NCI-H748 treated with DMSO at 0.1 percent for 48 hours (cell line): ENCODE measurements at places on chromosomes 7 and 10.
A peak's percentile ranks its signal among the peaks of the same experiment; 100 is the strongest.

DNA sequence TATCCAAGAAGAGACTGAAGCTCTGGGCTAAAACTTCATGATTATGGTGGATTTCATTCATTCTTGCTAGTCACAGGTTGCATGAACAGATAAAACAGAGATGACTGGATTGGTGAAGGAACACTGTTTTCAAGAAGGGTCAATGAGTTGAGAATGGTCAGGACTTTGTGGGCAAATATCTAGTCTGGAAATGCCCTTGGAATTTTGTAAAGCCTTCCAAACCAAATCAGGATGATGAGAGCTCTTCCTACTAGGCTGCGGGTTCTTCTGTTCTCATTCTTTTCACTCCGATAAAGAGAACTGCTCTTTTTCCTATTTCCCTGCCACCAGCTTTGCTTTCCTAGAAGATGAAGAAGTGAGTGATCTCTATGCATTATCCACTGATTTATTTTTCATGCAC lies 171.4 kb downstream of the ARID5B start:
- DNase-seq, result no peak

DNA sequence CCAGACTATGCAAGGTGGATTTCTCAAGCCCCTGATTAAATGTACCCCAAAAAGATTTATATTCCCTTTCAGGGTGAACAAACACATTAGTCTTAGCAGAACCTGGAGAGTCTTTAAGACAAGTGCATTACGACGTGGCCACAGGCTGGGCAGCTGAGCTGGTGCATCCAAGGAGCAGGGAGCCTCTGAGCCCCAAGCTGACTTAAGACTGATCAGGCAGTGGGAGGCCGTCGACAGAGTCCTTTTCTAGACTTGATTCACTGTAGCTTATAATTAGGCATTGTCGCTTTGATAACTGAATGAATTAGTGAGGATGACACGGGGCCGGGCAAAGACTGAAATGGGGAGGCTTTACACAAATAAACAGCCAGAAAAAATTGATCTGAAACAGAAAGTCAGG lies 353.2 kb downstream of the GPAM start:
- DNase-seq, result no peak

GRCh38 chr7:30302656-30303311 lies 18.4 kb downstream of the ZNRF2 start:
- no peak for DNase-seq

- DNase-seq, result peak; percentile 4
Measured at GRCh38 chr7:108094933-108095710, 35.0 kb downstream of the LAMB4 start.

DNA sequence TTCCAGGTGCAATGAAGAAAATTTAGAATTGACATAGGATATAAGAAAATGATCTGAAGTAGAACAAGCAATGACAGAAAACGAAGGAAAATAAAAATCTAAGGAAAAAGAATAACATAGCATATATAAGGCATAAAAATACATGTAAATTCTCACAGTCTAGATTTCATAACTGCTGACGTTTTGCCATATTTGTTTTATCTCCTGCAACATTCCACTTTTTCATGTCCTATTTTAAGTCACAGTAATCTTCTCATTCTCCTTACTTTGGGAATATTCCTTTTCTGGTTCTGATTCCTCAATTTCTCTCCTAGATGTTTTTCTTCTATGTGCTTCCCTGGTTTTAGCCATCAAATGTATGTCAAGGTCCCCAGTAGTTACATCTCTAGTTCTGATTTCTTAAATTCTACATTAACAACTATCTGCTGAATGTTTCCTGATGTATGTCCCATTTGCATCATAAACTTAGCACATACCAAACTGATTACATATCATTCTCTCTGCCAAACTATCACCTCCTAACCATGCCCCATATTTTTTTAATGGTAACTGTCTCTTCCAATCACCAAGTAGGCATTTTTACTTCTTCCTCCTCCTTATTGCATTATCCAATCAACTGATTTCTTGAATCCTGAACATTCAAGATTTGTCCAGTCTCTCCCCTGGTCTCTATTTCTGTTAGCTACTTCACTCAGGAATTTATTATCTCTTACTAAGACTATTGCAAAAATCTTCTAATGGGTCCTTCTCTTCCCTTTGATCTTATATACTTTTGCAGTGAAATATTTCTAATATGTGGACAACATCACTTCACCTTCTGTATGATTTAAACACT lies 171.3 kb downstream of the DNAJC1 start:
- DNase-seq, result no peak

GRCh38 chr7:139094596-139094995 lies 14.9 kb downstream of the ZC3HAV1 start:
- no peak for DNase-seq

DNA sequence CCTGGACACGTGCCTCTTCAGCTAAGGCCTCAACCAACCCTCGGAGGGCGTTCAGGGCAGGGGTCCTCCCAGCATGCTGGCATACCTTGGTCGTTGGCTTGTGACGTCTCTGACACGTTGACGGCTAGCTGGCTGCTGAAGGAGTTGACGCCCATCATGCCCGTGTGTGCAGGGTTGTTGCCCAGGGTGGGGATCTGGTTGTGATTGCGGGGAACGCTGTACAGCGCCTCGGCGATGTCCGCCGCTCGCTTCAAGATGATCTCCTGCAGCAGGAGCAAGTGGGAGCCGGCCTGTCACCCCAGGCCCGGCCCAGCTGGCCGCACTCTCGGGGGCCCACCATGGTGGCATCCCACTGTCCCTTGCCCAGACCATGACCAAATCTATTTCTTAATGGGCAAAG lies 122.0 kb downstream of the EBF3 start:
- DNase-seq, result no peak

DNA sequence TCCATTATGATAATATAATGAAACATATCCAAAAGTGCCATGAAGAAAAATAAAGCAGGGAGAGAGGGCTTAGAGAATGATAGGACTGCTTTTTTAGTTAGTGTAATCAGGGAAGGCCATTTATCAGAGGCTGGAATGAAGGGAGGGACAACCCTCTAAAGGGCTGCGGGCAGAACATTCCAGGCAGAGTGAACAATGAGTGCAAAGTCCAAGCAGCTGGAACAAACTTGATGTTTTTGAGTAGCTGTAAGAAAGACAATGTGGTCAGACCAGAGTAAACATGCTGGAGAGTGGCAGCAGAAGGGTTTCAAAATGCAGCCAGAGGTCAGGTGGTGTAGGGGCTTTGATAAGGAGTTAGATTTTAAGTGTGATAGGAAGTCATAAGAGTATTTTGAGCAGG lies 65.6 kb upstream of the CCDC6 start:
- DNase-seq, result no peak

DNA sequence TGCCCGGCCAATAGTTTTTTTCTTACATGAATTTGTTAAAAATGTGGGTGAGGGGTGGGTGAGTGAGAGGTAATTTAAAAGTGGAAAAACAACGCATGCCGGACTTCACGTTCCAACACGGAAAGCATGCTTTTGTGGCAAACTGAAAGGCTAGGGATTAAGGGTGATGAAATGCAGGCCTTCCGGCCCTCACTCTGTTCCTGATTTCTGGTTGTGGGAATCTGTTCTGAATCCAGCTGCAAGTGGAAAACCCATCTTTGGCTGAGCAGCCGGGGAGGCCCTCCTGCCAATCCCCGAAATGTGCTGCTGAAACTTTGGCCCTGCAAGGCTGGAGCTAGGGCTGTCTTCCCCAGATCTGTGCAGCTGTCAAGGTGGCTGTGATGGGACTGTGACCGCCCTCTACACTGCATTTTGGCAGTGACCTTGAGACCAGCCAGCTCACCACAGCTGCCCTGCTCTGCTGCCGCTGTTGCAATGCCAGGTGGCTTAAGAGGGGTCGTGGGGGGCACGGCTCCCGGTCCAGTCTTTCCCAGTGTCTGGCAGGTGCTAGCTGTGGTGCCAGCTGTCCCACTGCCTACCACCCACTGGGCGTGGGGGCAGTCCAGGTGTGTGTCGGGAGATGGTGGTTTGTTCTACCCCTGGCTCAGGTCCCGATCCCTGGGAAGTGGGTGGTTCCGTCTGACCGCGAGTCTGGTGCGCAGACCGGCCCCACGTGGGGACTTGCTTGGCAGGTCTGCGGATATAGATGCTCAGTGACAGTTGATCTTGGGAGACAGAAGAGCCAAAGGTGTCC lies 39.0 kb downstream of the TET1 start:
- peak; percentile 8 for DNase-seq

DNA sequence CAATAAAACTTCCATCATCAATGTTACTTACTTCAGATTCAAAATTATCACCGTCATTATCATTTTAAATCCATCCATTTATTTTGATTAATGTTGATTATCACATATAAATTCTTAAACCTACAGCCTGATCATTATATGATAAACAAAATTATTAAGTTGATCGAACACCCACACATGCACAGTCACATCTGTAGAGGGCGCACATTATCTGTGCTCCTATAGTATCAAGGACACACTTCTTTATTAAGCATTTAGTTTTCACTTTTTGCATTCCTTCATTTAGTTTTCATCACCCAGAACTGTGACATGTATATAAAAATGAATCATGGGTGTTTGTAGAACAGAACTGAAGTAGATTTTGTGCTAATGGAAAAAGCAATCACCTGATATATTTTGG lies 26.2 kb upstream of the ZNF716 start:
- DNase-seq, result no peak

- no peak for DNase-seq
Measured at GRCh38 chr10:132865171-132865631, 77.2 kb downstream of the CFAP46 start.

DNA sequence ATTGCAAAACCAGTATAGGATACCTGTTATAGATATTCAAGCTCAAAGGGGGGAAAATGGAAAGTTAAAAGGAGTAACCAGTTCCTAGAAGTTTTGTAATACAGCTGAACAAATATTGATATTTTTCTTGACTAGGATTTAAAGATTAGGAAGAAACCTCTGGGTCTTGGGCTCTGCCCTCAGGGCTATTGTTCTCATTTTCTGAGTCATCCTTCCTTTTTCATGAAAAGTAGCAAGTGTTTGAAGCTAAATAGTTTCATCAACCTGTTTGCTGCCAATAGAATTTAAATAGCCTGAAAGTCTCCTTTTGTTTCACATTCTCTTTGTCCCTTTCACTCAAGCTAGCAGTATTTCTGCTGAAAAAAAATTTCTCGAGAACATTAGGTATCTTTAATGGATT lies 1061.1 kb upstream of the GHITM start:
- DNase-seq, result no peak

GRCh38 chr10:97321032-97321803 lies 2.1 kb downstream of the FRAT1 start:
- DNase-seq, result no peak

DNA sequence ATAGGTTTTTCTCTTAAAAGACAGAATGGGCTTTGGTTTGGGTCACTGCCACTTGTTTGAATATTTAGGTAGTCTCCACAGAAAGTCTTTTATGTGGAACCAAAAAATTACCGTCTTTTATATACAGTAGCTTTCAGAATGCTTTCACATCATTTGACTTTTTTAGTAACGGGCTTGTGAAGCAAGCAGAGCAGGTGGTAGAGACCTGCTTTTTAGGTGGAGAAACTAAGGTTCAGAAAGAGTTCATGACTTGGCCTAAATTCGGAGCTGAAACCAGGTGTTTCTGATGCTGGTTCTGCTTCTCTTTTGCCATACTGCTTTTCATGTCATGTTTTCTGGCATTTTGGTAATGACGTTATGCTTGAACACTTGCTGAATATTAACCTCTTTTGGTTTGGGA lies 36.3 kb downstream of the GARS1 start:
- no peak for DNase-seq

GRCh38 chr7:150572496-150572895 lies 5.3 kb downstream of the GIMAP4 start:
- DNase-seq, result no peak

GRCh38 chr10:44898665-44899064 lies 12.5 kb upstream of the TMEM72 start:
- DNase-seq, result no peak

GRCh38 chr10:7329219-7329618 lies 81.6 kb downstream of the SFMBT2 start:
- DNase-seq, result no peak

- DNase-seq, result no peak
Measured at GRCh38 chr10:77321838-77322237, 315.8 kb downstream of the KCNMA1 start.

GRCh38 chr7:98559958-98560357 lies 57.1 kb upstream of the NPTX2 start:
- DNase-seq, result no peak

- DNase-seq, result no peak
Measured at GRCh38 chr7:27967639-27968038, 213.0 kb downstream of the JAZF1 start.

DNA sequence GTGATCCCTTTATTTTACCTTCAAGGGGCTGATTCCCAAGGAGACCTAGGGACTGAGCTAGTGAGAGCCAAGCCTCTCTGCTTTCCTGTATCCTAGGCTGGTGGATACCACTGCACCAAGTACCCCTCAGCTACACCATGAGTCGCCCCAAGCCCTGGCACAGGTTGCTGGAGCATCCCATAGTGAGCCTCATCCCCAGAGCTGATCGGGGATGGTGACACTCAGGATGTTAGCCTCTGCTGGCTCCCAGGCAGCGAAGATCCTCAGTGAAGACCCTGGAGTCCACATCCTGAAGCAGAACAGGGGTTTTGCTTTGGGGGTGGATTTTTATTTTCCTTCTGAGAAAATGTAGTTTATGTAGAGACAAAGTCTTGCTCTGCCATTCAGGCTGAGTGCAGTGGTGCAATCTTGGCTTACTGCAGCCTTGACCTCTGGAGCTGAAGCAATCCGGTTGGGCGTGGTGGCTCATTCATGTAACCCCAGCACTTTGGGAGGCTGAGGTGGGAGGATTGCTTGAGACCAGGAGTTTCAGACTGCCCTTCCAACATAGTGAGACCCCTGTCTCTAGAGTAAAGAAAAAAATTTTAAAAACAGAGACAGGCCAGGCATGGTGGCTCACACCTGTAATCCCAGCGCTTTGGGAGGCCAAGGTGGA lies 12.5 kb upstream of the ZNF212 start:
- no peak for DNase-seq

DNA sequence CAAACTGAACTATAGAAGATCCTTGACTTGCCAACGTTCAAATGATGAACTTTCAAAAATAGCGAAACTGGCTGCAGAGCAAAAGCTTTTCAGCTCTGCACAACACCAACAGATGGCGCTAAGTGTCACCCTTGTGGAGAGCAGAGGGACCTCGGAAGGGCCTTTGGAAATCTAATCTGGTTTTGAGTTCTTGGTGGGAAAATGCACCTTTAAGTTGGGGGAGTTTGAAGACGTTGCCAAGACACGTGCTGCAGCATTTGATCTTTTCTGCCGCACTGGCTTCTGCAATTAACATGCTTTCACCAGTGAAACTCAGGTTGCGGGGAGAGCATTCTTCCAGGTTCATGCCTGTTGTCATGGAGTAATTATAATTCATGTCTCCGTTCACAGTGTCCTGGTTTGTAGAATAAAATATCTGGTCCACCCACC lies 26.3 kb upstream of the WDR11 start:
- DNase-seq, result no peak

DNA sequence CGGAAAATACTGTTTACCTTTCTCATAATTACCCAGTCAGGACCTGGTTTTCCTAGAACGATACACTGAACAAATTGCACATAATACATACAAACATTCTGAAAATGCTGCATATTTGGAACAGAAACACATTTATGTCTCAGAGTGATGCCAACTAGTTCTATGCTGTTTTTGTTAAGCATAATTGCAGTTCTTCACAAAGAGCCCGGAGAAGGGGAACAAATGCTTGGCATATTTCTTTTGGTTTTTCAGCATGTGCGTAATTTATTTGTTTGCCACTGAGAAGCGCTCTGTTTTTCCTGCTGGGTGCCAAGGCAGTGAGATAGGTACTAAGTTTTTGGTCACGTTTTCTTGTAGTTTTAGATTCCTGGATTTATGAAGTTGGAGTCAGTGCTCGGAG lies 181.0 kb upstream of the MDFIC start:
- no peak for DNase-seq

GRCh38 chr7:130293521-130293920 lies 560 bp downstream of the CPA4 start:
- DNase-seq, result no peak

- no peak for DNase-seq
Measured at GRCh38 chr10:19676063-19676462, 140.2 kb upstream of the PLXDC2 start.
